Occipital lobe (tissue), 3 donors: ENCODE measurements at places on chromosomes 6 and 20. TPM values are rescaled to one million over a fixed set of nuclear protein-coding genes. Genes with fewer than 3 reads are reported as not detected.

GRCh38 chr20:58077282-58077681 is 151.2 kb downstream of the ANKRD60 start:
- DNase-seq, result no peak

DNA sequence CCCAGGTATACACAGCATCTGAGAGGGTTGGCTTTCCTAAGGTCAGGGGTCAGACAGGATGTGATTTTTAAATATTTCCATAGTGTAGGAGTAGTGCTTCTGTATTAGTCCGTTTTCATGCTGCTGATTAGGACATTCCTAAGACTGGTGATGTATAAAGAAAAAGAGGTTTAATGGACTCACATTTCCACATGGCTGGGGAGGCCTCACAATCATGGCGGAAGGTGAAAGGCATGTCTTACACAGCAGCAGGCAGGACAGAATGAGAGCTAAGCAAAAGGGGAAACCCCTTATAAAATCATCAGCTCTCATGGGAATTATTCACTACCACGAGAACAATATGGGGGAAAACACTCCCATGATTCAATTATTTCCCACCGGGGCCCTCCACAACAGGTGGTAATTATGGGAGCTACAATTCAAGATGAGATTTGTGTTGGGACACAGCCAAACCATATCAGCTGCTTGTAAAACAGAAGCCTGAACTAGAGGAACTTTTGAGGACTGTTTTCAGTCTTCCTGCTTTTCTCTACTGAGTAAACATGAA is 91.0 kb upstream of the MEI4 start:
- no peak for DNase-seq

GRCh38 chr6:53461696-53462095 is 83.2 kb downstream of the GCLC start:
- DNase-seq, result no peak

DNA sequence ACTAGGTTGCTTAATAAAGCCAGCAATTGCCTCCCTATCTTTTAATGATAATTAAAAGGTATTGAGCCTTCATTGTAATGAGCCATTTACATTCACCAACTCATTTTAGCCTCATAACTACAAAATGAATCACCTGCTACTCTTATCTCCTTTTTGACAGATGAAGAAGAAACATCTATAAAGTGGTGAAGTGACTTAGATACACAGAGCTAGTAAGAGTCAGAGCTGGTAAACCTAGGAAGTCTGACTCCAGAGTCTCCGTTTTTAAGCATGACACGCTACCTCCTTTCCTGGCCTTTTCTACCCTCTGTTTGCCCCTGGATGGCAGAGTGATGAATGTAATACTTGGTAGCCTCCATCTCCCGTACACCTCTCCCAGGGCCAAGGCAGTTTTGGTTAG is 93.5 kb downstream of the SPTLC3 start:
- no peak for DNase-seq

DNA sequence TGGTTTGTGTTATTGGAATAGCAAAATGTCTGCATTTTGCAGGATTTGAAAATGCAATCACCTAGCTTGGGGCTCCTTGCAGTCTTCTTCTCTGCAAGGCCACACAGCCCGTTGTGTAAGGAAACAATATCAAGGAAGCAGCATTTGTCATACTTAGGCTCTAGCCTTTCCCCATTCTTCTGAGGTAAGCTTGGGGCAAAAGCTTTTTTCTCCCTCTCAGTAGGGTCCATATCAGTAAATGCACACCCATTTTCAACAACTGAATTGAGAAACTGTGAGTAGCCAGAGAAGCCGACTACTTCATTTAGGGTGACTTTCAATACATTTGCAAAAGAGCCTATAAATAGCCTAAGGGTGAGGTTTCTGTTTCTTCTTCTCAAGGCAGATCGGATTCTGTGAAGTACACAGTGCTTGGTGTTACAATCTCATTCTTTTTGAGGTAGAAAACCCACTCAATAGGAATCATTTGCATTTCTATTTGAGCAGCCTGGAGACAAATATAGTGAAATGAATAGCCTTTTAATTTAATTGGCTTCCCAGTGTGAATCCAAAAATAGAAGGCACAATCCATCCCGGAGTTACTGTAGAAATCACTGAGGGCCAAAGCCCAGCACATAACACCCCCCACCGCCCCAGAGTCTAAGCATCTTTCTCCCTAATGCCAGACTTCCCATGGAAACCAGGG is 61.8 kb downstream of the BTBD3 start:
- DNase-seq, result no peak

GRCh38 chr20:7893014-7893730 is 47.1 kb downstream of the HAO1 start:
- no peak for DNase-seq

DNA sequence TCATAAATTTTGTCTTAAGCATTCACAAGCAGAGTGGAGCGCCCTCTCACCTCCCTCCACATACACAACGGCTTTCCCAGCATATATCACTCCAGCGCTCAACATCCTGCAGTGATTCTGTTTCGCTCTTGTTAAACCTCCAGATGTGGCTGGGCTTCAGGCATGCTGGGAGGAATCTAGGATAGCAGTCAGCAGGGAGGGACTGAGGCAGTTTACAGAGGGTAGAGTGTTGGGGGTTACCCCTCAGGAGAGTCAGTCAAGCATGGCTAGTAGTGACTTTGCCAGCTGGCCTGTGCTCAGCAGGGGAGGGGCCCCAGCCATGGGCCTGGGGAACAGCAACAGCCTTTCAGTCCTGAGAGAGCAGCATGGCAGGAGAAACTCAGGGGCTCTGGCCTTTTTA is 161.4 kb upstream of the FLRT3 start:
- DNase-seq, result no peak

DNA sequence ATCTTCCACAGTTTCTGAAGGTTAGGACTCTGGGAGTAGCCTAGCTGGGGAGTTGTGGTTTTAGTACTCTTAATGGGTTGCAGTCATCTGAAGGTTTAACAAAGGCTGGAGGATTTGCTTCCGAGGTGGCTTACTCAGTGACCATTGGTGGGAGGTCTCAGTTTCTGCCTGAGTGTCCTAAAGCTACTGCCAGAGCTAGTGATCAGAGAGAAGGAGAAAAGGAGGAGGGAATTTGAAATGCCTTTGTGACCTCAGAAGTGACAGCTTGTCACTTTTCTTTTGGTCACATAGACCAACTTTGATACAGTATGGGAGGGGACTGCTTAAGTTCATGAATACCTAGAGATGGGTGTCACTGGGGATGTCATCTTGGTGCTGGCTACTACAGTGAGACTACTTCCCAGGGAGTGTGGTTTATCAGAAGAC is 41.3 kb downstream of the NCOA3 start:
- no peak for DNase-seq

DNA sequence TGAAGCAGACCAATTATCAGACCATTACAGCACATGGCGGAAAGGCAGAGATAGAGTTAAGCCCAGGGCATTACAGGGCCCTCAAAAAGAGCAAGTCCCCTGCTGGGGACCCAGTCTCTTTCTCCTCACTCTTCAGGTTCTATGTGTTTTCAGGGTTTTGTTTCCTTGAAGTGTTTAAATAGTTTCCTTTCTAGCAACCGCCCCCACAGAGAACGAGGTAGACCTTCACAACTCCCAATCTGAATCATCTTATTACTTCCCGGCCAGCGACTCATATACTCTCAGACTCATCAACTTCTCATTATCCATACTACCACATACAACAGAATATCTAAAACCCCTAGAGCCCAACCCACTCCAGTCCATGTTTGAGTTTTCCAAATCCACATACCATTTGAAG is 526.6 kb upstream of the ARID1B start:
- no peak for DNase-seq

- no peak for DNase-seq
Measured at GRCh38 chr6:30195951-30196350, 17.3 kb downstream of the TRIM26 start.

SLC24A3 gene
- 17.8 TPM for total RNA-seq
